Muscle of arm (tissue), 14 donors: ENCODE measurements at places on chromosomes 2 and 18.

- peak; percentile 15 for DNase-seq
These were observed 27.9 kb downstream of the RIF1 start for GRCh38 chr2:151437630-151438029.

- no peak for DNase-seq
These were observed 36.0 kb upstream of the UBE2E3 start for GRCh38 chr2:180944372-180944771.

- no peak for DNase-seq
These were observed 165.8 kb downstream of the DNAH7 start for GRCh38 chr2:195902857-195903256.

GRCh38 chr2:121085801-121086200, 199.2 kb downstream of the TFCP2L1 start:
- no peak for DNase-seq
